K562 (cell line): ENCODE measurements at places on chromosomes 2 and 18.

DNA sequence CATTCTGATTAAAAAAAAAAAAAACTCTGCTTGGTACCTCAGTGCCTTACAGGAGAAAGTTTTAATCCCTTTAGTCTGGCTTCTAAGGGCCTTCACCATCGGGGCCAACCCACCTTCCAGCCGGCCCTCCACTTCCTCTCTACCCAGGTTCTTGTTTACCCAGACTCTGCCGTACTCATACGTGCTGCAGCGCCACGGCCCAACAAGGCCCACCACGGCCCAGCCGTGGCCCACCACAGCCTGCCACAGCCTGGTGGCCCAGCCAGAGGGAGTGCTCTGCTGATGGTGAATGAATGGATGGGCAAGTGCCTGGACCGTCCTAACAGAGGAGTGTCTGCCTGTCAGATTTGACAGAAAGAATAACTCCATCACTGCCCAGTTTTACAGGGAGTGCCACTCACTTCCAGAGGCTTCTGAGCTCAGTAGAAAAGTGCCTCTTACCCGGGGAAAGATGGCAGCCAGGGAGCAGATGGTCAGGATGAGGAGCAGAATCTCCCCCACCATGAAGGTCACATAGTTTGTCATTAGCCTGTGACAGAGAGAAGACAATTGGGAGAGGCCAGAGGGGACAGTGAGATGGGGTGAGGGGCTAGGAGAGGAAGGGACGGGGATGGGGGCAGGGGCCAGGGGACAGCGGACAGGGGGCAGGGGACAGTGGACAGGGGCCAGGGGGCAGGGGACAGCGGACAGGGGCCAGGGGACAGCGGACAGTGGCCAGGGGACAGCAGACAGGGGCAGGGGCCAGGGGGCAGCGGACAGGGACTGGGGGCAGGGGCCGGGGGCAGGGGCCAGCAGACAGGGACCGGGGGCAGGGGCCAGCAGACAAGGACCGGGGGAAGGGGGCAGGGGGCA is 38.2 kb downstream of the CENPO start:
- no peak for DNase-seq
- peaks cover 5% of the 10 kb centered on the region for H3K4me1 ChIP-seq
- no peak overlapping the region for H3K27ac ChIP-seq
- no peaks in the 10 kb centered on the region for H3K27me3 ChIP-seq
- no peak overlapping the region for H3K4me3 ChIP-seq
- H3K36me3 ChIP-seq: peaks cover 52% of the 10 kb centered on the region; the same call in 2 of the 3 replicates

- H3K27ac ChIP-seq: no peak overlapping the region
- no peak for DNase-seq
- H3K4me3 ChIP-seq: no peak overlapping the region
- no peaks in the 10 kb centered on the region for H3K27me3 ChIP-seq
- H3K4me1 ChIP-seq: no peaks in the 10 kb centered on the region
- H3K36me3 ChIP-seq: no peaks in the 10 kb centered on the region
Observed at GRCh38 chr2:229230256-229230655, 40.8 kb downstream of the PID1 start.

DNA sequence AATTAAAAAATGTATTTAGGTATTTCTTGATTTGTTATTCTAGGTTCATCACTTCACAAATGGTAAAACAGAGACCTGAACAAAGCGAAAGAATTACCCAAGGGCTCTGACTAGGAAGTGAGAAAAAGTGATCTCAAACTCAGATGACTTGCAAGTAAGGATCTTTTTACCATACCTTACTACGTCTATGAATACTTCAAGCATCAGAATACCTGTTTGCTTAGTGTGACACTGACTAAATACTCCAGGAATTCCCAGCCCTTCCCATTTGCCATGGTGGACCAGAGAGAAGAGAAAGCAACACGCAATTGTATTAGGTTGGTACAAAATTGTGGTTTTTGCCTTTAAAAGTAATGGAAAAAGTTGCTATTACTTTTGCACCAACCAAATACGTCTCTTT is 35.8 kb upstream of the FIGN start:
- no peaks in the 10 kb centered on the region for H3K27me3 ChIP-seq
- no peaks in the 10 kb centered on the region for H3K36me3 ChIP-seq
- H3K27ac ChIP-seq: no peak overlapping the region
- H3K4me3 ChIP-seq: no peak overlapping the region

GRCh38 chr18:26723981-26724380 is 141.5 kb downstream of the AQP4 start:
- H3K27ac ChIP-seq: no peak overlapping the region
- DNase-seq: no peak
- no peaks in the 10 kb centered on the region for H3K27me3 ChIP-seq

DNA sequence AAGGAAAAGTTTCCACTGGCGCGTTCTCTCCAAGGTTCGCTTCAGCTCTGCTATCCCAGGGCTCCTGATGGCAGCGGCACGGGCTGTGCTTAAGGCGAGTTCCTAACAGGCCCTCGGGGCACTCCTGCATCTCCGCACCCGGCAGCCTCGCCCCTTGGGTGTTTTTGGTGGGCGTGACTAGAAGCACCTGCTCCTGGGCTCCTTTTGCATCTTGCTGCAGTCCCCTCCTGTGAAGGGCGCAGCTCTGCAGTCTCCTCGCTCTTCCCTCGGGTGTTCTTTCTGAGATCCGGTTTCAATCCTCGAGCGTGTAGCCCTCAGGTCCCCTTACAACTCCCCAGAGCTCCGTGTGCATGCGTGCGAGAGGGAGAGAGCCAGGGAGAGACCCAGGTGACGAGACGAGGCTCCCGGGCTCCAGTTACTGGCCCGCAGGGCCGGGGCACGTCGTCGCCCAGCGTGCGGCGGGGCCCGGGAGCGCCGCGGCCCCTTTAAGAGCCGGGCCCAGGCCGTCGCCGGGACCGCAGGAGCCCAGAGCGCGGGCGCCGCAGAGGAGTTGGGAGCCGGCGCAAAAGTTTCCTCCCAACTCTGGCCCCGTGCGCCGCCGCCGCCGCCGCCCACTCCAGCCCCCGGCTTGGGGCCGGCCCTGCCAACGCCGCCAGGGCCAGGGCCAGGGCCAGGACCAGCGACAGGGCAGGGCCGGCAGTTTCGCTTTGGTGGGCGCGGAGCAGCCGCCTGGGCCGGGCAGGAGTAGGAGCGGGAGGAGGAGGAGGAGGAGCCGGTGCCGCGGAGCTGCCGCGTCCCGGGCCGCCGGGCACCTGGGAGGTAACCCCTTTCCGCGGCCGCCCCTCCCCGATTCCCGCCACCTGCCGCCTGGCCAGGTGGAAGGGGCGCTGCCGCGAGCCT is at the start of gene PARD3B:
PARD3B (plus strand) TSS at position 515 of the 900 bp plus-strand sequence. CDS start 525 bp downstream, outside the sequence.
- peaks cover 18% of the 10 kb centered on the region for H3K4me1 ChIP-seq
- no peaks in the 10 kb centered on the region for H3K27me3 ChIP-seq
- H3K27ac ChIP-seq: peak within 1 kb of the TSS; percentile 55; the same call in 2 of the 3 replicates
- H3K4me3 ChIP-seq: peak within 1 kb of the TSS; percentile 47

DNA sequence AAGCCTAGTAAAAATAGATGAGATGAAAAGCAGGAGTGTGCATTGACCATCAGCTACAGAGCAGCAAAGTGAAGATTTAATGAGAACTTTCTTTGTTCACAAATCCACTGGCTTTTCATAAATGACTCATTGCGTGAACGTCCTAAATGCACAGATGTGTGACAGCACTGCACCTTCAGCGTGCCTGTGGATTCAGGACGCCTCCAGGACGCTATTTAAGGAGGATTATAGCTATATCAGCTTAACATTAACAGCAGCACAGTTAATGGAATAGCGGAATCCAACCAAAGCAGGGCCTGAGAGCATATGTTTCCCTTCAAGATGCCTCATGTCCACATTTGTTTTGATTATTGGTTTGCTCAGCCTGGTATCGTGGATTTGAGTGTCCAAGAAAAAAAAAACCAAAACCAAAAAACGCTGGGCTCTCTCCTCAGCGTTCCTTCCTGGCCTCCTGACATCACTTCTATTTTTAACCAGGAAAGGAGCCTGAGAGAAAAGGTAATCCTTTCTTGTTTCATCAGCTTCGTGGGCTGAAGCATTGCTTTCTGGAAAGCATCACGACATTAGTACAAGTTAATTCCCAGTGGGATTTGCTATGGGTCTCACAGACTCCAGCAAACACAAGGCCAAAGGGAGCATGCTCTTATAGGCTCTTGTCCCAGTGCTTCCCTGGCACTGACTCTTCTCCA is 447.0 kb upstream of the SMIM21 start:
- no peak overlapping the region for H3K4me3 ChIP-seq
- DNase-seq: no peak
- no peaks in the 10 kb centered on the region for H3K4me1 ChIP-seq
- H3K36me3 ChIP-seq: no peaks in the 10 kb centered on the region
- H3K27ac ChIP-seq: no peak overlapping the region

- H3K27me3 ChIP-seq: no peaks in the 10 kb centered on the region
- no peak for DNase-seq
- H3K4me1 ChIP-seq: peaks cover 6% of the 10 kb centered on the region; the same call in 1 of the 3 replicates
- peaks cover 58% of the 10 kb centered on the region for H3K36me3 ChIP-seq
- no peak overlapping the region for H3K4me3 ChIP-seq
Observed at GRCh38 chr18:23460285-23461273, 7.5 kb downstream of the RIOK3 start.

DNA sequence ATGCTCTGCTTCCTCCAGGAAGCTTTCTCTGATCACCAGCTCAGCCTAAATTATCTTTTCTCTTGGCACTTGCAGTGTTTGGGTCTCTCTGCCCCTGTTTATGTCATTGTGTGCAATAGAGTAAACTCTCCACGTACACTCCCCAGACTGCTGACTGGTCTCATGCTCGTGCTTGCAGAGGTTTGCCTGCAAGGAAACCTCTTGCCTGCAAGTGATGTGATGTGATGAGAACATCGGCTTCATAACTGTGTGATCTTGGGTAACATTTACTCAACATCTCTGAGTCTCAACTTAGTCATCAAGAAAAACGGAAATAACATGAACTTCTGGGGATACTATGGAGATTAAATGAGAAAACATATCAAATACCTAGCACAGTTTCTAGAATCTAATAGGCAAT is 92.3 kb downstream of the BIN1 start:
- no peak overlapping the region for H3K27ac ChIP-seq
- H3K27me3 ChIP-seq: peaks cover 8% of the 10 kb centered on the region; the same call in 1 of the 3 replicates
- H3K4me1 ChIP-seq: no peaks in the 10 kb centered on the region
- DNase-seq: no peak
- H3K4me3 ChIP-seq: no peak overlapping the region
- no peaks in the 10 kb centered on the region for H3K36me3 ChIP-seq

GRCh38 chr2:106342831-106343251 is 125.4 kb downstream of the RGPD3 start:
- no peak overlapping the region for H3K4me3 ChIP-seq
- peaks cover 34% of the 10 kb centered on the region for H3K27me3 ChIP-seq
- no peaks in the 10 kb centered on the region for H3K36me3 ChIP-seq
- H3K27ac ChIP-seq: no peak overlapping the region
- no peak for DNase-seq
- H3K4me1 ChIP-seq: no peaks in the 10 kb centered on the region

GRCh38 chr2:216583147-216583546 is 50.1 kb upstream of the IGFBP2 start:
- H3K27ac ChIP-seq: no peak overlapping the region
- H3K36me3 ChIP-seq: no peaks in the 10 kb centered on the region
- H3K4me1 ChIP-seq: no peaks in the 10 kb centered on the region
- DNase-seq: no peak
- peaks cover 36% of the 10 kb centered on the region for H3K27me3 ChIP-seq
- no peak overlapping the region for H3K4me3 ChIP-seq

DNA sequence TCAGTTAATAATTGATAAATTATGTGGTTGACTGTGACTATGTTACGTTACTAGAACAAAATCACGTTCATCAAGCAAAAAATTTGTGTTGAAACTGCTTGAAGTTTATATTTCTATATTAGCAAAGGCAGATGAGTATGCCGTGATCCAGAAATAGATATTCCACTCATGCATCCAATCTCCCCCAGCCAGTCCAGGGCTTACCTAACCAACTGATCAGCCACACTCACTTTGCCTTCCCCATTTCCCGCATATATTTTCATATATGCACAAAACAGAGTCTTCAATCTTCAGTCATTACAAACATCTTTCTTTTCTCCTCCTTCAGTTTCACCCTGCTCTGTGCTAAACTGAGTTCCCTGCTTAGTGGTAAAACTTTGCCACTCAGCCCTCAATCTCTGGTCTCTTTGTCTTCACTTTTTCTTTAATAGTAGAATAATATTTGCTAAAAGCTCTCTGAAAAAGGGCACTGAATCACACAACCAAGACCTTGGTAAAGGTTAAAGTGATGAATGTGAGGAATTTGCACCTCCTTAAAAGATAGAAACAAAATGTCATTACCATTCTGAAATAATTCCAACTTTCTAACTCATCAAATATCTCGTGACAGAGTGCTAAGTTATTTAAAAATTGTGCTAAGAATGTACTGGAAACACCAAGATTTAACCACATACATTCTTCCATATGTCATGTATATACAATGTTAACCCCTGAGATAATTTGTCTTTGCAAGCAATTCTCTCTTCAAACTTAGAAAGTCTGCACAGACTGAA is 893.2 kb upstream of the CRIM1 start:
- no peaks in the 10 kb centered on the region for H3K27me3 ChIP-seq
- DNase-seq: no peak
- no peak overlapping the region for H3K4me3 ChIP-seq
- H3K36me3 ChIP-seq: no peaks in the 10 kb centered on the region

DNA sequence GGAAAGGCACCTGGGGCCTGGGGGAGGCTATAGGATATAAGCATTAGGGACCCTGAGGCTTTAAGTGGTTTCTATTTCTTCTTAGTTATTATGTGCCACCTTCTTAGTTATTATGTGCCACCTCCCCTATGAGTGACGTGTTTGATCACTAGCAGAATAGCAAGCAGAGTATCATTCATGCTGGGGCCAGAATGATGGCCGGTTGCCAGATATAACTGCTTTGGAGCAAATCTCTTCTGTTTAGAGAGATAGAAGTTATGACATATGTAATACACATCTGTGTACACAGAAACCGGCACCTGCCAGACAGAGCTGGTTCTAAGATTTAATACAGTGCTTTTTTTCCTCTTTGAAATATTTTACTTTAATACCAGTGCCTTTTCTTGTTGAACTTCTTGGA is 29.4 kb downstream of the LIPG start:
- H3K27me3 ChIP-seq: no peaks in the 10 kb centered on the region
- DNase-seq: no peak
- H3K4me3 ChIP-seq: no peak overlapping the region

DNA sequence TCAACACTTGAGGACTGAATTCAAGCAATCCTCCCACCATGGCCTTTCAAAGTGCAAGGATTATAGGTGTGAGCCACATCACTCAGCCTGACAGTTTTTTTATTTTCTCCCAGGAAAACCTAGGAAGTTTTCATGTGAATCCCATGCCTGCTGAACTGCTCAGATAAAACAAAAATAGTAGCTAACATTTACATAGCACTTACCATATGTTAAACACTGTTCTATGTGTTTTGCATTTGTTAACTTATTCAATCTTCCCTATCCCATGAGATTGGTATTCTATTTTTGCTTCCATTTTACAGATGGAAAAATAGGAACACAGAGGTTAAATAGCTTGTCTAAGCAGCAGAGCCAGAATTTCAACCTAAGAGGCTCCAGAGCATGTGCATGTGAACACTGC is 157.4 kb upstream of the KCTD1 start:
- no peak for DNase-seq
- no peak overlapping the region for H3K4me3 ChIP-seq
- no peaks in the 10 kb centered on the region for H3K4me1 ChIP-seq
